NCI-H2227 treated with DMSO at 0.1 percent for 48 hours (cell line): ENCODE measurements at places on chromosomes 11 and 22.
A peak's percentile ranks its signal among the peaks of the same experiment; 100 is the strongest.

DNA sequence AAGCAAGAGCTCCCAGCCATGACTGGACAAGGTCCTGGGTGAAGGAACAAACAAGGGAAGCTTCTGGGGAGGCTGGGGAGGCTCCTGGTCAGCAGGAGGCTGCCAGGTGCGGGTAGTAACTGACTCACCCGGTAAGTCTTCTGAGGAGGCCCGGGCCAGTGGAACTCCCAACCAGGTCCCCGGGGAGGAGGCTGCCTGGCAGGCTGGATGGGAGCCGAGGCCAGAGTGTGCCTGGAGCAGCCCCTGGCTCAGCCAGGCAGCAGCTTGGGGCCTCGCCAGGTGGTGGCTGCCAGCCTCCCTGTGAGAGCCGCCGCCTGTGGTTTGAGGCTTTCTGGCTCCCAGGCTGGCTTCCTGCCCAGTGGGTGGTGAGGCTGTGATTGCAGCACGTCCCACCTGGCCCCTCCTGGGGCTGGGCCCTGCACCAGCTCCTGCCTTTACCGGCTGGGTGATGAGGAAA is 46.2 kb downstream of the IGF2 start:
- no peak for DNase-seq

DNA sequence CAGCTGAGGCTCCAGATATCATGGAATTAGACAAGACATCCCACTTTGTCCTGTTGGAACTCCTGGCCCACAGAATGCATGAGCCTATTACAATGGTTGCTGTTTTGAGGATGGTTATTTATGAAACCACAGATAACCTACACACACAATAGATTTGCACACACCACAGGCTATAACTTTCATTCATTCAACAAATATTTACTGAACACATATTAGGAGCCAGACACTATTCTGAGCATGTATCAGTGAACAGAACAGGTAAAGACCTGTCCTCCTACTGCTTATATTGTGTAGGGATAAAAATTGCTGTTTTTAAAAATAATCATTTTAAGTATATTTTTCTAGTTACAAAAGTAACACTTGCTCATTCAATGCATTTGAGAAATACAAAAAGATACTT is 13.4 kb upstream of the LDLRAD3 start:
- DNase-seq, result no peak

DNA sequence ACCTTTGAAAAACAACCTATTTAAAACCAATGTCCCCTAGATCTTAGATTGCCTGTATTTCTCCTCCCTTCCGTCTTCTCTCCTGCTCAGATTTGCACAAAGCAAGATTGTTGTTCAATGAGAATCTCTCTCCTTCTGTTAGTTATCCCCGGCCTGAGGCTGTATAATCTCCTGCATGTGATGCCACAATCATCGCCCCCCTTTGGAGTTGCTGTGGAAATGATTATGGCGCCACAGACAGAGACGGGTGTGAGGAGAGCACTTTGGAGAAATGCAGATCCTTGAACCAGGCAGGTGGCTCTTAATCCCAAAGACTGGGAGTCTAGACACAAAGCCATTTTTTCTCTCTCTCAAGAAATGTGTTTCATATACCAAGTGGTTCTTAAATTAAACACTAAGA is 941.3 kb downstream of the OPCML start:
- DNase-seq, result no peak

DNA sequence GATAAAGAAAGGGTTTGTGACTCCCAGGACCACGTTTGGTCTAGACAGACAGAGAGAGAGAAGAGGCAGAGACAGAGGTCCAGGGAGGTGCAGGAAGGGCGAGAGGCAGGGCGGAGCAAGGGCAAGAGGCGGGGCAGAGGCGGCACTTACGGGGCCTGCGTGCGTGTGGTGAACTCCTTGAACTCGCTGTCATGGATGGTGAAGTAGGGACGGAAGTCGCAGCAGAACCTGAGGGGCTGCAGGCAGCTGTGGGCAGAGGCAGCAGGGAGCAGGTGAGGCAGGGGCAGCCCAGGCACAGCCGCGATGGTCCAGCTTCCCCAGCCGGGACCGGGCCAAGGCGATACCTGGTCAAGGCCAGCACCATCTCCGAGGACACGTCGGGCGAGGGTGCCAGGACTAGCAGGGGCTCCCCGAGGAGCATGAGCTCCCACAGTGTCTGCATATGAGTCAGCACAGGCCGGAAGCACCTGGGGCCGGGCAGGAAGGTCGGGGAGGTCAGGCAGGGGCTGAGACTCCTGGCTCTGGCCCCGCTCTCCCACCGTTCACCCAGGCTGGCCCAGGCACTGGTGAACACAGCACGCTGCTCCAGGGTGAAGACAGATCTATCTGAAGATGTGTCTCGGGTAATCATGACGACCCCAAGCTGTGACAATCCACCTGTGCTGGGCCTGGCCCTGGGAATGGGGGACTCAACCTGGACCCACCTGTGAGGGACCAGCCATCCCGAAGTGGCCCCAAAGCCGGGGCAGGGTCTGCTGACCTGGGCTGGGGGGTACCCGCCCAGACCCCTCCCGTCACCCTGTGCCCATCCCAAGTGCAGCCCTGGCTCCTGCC is 7.2 kb upstream of the PLXNB2 start:
- DNase-seq, result no peak

DNA sequence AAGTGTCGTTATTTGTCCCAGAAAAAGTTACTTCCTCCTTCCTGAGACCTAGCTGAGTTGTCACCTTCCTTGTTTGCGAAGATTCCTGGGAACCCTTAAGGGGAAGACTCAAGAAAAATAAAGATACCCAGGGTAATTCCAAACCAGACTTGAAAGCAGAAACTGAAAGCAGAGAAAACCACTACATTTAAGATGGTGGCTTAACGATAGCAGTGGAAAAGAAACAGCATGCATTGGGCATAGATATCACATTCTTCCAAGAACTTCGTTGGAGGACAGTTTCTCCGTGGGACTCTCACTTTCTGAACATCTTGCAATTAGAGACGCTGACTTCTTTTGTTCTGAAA is 89.1 kb downstream of the FAM76B start:
- DNase-seq, result no peak

DNA sequence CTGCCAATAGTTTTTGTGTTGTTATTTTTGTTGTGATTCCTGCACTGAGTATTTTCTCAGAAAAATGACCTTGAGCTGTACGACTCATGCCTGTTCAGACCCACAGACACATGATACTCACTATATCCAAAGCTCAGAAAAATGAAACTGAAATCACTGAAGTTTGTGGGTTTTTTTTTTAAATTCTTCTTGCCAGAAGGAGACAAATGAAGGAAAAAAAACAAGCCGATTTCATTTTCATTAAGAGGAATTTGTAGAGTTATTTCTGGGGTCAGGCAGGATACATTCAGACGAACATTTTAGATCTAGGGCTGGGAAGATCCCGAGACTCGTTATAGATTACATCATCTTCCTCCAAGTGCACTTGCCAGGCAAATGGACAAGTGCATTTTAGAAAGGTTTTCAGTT is 60.4 kb downstream of the BMAL1 start:
- no peak for DNase-seq

DNA sequence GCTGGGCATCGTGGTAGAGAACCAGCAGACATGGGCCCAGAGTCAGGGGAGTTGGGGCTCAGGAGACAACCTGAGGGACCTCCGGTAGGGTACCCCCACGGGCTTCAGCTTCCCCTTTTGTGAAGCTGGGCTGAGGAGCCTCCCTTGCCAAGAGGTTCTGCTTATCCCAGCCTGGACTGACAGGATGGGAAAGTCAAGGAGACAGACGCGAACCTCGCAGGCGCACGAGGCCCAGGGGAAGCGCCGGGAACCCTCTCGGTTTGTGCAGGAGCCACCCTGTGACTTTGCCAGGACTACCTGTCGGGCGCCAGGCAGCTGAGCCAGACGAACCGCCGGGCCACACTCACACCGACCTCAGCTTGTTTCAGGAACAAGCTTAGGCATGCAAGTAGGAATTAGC is 566.1 kb downstream of the BRD1 start:
- DNase-seq, result no peak

DNA sequence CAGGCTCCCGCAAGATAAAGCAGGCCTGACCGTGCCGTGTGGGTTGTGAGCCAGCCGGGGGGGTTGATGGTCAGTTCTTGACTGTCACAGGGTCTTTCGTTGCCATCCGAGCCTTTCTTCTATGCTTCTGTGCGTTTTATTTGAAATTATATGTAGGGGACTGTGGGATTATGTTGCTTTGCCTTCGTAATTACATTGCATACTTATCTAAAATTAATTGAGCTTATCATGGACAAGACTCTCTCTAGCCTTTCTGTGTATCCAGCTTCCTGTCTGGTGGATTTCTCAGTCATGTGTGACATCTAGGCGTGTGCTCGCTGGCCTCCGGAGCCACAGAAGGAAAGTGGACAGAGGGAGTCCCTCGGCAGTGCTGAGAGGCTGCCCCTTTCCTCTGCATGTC is 93.2 kb downstream of the TBC1D22A start:
- DNase-seq, result no peak

DNA sequence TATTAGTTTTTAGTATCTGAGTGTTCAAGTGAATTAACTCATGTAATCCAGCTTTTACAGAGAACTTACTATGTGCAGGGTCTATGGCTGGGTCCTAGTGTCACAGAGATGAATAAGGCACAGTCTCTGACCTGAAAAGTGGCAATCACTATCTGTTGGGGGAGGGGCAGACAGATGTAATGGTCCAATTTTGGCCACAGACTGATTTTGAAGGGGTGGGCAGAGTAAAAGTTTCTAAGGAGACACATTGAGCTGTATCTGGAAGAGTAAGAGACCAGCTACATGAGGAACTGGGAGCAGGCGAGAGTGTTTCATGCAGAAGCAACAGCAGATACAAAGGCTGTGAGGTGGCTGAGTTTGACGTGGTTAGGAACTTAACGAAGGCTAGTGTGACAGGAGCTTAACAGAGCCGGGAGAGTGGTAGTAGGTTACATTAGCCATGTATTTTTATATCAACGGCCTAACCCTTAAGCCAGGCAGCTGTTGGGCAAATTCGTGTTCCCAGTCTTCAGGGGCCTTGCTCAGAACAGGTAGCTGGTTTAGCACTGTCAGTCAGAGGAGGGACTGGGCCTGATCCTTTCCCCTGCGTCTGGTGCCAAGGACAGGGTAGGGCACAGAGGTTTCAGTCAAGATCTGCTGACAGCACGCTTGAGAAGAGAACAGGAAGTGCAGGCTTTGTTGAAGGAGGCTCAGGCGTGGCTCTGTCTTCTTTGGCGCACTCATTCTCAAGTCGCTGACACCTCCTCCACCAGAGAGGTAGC is 1.4 kb upstream of the STIM1 start:
- peak; percentile 66 for DNase-seq

DNA sequence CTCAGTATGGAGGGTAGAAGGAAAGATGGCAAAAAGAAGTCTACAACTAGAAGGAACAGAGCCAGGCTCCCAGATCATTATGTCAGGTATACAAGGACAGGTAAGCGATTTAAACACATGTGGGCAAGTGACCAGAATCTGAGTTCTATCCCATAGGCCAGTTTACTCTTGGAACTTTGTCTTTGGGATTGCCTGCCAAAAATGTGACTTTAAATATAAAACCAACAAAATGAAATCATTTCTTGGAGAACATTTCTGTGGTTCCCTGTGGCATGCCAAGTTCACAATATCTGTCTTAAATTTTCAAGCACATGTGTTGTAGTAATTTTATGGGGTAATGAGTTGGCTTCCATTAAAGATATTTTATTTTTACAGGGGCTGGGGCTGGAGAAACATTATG is 141.0 kb downstream of the SLC17A6 start:
- DNase-seq, result no peak

- no peak for DNase-seq
These were observed 23.9 kb downstream of the FADD start for GRCh38 chr11:70226967-70227366.

GRCh38 chr11:58625086-58625485 is 2.6 kb downstream of the CNTF start:
- no peak for DNase-seq

DNA sequence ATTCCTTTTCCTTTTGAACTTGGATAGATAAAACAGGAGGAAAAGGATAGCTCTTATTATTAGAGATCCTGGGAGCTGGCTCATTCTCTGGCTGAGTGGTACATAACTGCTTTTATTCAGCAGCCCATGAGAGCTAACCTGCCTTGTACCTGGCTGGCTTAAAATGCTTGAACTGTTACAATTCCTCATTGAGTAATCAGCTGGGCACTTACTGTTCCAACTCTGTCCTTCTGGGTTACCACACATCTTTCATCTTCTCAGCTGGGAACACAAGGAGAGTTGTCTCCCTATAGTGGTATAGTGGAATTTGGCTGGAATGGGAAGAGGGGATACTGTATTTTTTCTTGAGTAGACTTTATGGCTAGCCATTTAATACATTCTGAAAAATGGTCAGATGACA is 39.8 kb upstream of the SPTBN2 start:
- no peak for DNase-seq

DNA sequence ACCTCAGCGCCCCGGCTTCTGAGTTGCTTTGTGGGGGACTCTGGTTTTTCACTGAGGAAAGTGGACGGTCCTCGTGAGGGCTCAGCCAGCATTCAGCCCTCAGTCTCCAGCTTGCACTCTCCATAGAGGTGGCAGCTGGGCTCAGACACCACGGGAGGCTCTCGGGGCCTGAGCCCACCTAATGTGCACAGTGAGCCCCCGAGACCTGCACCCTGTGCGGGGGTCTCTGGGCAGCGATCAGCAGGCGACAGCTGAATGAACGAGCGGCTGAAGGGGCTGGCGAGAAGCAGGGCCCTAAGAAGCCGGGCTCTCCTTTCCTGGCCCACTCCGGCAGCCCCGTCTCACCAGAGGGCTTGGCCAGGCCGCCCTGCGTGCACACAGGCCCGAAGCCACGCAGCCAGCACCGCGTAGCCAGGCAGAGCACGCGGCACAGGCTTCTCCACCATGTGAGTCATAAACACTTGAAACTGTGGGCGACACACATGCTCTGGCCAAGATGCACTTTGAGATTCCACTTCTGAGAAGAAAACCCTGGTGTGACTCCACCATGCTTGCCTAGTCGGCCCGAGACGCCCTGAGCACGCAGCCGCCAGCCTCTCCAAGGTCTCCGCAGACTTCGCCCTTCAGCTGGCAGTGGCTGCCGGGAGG is 28.0 kb downstream of the TOLLIP start:
- no peak for DNase-seq

GRCh38 chr11:43786016-43786415 is 94.6 kb upstream of the ALKBH3 start:
- no peak for DNase-seq

- DNase-seq, result no peak
These were observed 753 bp upstream of the PPARA start for GRCh38 chr22:46149512-46150033.

- no peak for DNase-seq
These were observed 31.7 kb downstream of the PGM2L1 start for GRCh38 chr11:74366576-74366975.

DNA sequence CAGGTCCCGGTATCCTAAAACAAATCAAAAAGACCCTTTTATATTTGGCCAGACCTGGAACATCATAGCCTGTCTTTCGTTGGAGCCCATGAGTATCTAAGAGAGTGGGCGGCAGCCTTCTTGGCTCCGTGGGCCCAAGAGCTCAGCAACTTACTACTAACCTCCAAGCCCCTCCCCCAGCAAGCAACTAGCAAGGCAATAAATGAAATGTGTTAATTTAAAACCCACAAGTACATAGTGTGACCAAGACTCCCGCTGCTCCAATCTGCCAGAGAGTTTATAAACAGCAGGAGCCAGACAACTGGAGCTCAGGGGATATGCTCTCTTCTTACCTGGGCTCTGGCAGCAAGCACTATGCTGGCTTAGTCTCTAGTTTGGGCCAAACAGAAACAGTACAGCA is 40.8 kb upstream of the CYP2D6 start:
- no peak for DNase-seq

GRCh38 chr11:26112264-26112663 is 219.7 kb upstream of the ANO3 start:
- no peak for DNase-seq
